ENCODE measurements at places on chromosomes 3 and 15.

DNA sequence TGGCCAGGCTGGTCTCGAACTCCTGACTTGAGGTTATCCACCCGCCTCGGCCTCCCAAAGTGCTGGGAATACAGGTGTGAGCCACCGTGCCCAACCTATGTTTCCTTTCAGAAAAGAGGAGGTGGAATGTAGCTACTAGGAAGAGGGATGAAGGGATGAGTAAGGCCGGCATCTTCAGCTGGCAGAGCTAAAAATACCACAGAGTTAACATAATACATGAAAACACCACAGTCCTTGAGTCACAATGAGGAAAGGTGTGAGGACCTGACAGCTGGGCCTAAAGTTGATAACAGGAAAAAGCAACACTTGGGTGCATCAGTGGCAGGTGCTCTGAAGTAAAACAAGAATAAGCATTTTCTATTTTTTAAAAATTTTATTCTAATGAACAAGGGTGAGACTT, 392.2 kb downstream of the DIPK2A start:
- no peak for DNase-seq

DNA sequence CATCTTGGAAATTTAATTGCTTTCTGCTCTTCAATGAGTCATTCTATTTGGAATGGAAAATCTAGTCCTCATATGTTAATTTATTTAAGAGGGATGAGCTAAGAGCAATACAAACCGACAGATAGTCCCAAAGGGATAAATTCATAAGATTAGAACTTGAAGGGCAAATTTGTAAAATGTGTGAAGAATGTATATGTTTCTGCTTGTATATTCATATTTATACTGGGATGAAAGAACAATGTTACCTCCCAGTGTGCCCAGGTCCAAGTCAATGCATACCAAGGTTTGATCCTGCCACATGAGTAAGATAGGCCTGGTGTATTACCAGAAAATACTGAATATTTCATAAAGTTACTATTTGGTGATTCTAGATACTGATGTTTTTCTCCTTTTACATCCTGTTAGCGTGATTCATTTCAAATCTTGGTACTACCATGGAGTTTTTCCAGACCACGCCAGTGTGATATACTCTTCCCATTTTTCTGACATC, 255.6 kb upstream of the SEMA6D start:
- DNase-seq: no peak

DNA sequence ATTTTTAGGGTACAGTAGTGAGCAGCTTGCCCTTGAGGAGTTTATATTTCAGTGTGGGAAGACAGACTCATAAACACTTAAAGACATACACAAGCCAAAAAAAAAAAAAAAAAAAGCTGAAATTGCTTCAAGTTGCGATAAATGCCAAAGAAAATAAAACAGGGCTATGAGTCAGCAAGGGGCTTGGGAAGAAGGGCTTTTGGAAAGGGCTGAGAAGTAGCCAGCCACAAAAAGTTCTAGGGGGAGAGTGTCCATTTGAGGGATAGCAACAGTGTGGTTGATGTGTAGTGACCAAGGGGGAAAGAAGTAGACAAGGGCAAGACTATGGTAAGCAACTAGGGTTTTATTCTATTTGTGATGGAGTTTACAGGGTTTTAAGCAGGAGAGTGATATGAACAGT, 185.5 kb downstream of the ADAMTS9 start:
- DNase-seq: no peak

GRCh38 chr15:100082761-100083402, 258.9 kb downstream of the ADAMTS17 start:
- no peak for DNase-seq

DNA sequence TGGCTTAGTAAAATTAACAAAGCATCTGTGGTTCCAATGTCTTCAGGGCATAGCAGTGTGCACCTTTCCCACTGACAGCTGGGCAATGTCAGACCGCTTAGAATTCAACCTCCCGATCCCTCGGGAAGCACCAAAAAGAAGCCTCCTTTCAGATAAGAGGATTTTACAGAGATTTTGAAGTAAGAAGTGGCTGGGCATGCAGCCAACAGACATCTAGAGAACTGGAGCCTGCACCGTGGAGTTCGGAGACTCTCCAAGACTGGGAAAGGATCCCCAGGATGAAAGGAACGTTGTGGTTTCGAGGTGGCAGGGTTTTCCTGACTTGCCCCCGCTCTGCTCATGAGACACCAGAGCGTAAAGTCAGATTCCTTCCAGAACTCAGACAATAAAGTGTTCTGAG, 5.3 kb downstream of the FAM174B start:
- no peak for DNase-seq

- DNase-seq: peak; percentile 6
These were observed 3.1 kb downstream of the GP5 start for GRCh38 chr3:194395778-194396538.

DNA sequence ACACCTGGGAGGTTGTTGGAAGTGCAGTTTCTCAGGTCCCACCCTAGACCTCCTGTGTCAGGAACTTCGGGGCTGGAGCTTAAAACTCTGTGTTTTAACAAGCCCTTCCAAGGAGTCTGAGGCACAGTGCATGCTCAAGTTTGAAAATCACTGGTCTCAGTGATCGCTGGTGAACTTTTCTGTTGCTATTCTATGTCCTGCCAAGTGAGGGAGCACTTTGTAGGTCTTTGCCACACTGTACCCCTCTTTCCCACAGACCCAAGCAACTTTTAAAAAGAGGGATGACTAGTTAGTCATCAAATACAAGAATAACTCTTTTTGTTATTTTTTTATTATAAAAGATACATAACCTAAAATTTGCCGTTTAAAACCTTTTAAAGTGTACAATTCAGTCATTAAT, 133.7 kb downstream of the AGBL1 start:
- no peak for DNase-seq

DNA sequence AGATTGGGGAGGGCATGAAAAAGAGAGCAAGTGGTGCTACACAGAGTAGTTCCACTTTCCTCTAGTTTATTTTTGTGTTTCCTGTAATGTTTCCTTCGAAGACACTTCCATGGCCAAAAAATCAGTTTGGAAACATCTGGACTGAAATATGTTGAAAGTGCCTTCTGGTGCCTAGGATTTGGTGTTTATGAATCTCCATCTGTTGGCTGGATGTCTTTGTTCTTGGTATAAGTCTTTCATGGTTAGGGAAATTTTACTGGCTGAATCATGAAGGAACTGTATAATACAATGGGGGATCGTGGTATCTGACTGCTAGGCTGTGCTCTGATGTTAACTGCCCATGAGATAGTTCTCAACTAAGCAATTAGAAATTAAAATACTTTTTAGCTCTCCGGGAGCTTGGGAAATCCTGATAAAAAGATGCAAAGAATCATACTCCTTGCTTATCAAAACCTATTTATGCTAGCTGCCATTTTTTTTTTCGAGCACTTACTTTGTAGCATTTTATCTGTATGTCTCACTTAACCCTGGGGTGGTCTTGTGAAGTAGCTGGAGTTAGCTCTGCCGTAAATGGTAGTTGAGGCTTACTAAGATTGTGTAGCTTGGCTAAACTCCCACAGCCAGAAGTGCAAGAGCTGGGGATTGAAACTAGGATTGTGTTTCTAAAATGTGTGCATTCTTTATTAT, 21.9 kb downstream of the AKAP13 start:
- no peak for DNase-seq

DNA sequence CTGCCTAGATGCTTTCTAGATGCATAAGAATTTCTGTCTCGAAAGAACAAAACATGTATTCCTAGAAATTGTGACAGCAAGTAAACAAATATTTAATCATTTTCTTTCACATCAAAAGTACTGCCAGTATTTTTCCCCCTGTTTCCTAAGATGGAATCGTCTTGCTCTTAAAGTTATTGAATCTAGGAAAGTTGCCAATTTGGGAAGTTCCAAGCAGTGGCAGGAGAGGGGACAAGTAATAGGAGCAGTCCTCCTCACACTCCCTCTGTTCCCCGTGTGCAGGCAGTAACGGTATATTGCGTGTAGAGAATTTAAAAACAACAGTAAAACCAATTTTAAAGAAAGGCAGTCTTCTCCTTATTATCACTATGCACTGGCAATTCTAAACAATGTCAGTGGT, 619.8 kb downstream of the TBL1XR1 start:
- no peak for DNase-seq

- no peak for DNase-seq
These were observed 6.6 kb upstream of the SCAP start for GRCh38 chr3:47482366-47482765.

DNA sequence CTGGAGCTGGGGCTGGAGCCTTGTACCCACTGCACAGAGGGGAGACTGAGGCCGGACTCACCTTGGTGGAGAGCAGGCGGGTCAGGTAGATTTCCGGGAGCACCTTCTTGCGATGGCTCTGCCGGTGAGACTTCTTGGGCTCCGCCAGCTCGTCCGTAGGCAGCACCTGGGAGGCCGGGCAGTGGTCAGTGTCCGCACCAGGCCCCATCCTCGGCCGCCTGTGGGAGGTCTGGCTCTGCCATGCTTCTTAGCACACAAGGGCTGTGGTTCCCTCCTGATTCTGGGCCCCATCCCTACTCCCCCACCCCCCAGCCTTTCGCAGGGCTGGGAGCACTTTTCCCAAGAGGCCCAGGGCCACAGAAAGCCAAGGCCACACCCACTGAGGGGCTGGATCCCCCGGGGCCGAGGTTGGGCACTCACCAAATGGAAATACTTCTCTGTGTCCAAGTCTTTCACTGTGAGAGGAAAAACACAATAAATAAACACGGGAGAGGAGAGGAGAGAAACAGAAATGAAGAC, 17.4 kb downstream of the H1-8 start:
- no peak for DNase-seq

GRCh38 chr3:98892263-98892662, 9.2 kb downstream of the DCBLD2 start:
- no peak for DNase-seq

- no peak for DNase-seq
These were observed 27.0 kb downstream of the CHCHD6 start for GRCh38 chr3:126731044-126731443.

- no peak for DNase-seq
These were observed 45.3 kb upstream of the SPESP1 start for GRCh38 chr15:68885070-68885469.

DNA sequence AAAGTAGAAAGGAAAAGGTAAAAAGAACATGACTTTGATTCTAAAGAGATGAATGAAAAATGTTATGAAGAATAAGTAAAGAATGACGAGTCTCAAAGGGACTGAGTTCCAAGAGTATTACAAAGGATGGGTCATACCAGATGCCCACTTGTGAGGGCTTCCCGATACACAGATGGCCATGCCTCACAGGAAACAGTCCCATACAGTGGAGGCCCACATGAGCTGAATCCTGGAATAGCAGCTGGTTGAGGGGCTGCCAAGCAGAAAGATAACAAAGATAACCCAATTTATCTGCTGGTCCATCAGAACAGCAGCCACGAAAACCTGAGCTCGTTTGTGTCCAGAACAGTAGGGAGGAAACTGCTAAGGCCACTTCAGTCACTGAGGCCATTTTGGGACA, 3.7 kb downstream of the SSR3 start:
- no peak for DNase-seq

DNA sequence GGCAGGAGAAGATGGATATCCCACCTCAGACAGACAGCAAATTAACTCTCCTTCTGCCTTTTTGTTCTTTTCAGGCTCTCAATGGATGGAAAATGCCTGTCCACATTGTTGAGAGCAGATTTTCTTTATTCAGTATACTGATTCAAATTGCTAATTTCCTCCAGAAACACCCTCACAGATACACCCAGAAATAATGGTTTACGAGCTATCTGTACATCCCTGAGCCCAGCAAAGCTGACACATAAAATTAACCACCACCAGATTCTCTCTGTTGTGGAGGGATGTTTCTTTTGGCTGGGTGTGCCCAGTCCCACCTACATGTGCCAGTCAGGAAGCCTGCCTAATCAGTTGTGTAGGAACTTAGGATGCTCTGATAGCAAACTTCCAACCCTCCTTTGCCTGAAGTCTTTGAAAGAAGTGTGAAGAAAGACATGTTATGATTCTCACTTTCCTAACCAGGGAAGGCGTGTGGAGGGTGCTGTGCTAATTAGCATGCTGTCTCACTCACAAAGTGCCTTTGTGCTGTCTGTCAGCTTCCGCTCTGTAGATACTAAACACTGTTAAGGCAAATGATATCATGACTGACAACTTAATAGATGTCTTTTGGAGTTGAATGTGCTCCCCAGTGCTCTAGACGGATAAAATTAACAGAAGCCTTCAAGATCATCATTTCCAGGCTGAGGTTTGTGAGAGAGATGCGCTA, 208.5 kb downstream of the CLSTN2 start:
- no peak for DNase-seq

- no peak for DNase-seq
These were observed 7.9 kb downstream of the GBE1 start for GRCh38 chr3:81753416-81754027.

GRCh38 chr15:58665672-58666071, 83.8 kb downstream of the ADAM10 start:
- no peak for DNase-seq

DNA sequence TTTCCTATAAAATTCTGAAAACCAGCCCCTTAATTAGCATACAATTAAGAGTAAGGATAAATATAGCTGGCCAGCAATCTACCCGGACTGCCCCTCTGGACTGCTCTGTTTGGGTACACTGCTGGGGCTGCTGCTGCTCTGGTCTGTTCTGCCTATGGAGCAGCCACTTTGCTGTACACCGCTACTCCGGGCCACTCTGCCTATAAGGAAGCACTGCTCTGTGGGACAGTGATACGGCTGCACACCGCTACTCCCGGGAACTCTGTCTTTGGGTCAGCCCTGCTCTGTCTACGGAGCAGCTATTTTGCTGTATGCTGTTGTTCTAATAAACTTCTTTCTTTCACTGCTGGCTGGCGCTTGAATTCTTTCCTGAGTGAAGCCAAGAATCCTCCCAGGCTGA, 316.5 kb upstream of the PLSCR5 start:
- no peak for DNase-seq

DNA sequence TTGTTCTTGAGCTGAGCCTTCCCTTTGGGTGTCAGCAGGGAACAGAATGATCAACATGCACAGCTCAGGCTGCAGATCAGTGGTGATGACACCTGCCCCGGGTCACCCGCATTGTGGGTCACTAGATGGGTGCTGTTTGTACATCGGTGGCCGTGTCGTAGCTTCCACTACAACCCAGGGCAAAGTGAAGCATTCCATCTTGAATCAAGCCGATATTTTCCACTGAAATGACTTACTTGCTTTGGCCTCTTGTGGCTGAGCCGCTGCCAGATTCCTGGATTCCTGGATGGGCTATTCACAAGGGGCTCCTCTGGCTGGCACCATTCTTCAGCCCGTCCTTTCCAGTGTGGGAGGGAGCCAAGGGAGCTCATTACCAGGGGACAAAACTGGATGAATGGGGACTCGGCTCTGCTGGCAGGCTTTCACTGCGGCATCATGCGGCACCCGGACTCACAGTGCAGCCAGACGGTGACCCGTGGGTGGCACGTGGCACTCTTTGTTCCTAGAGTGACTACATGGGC, 65.6 kb downstream of the SLCO3A1 start:
- no peak for DNase-seq

GRCh38 chr15:85742186-85742821, 52.4 kb downstream of the KLHL25 start:
- DNase-seq: no peak
